Heart right ventricle (tissue), 16 donors: ENCODE measurements at places on chromosomes 12 and 14.

GRCh38 chr12:69843608-69844007 is 18.6 kb downstream of the MYRFL start:
- no peak overlapping the region for H3K4me3 ChIP-seq
- no peaks in the 10 kb centered on the region for H3K4me1 ChIP-seq
- no peaks in the 10 kb centered on the region for H3K27me3 ChIP-seq
- DNase-seq = no peak
- H3K27ac ChIP-seq = no peak overlapping the region

DNA sequence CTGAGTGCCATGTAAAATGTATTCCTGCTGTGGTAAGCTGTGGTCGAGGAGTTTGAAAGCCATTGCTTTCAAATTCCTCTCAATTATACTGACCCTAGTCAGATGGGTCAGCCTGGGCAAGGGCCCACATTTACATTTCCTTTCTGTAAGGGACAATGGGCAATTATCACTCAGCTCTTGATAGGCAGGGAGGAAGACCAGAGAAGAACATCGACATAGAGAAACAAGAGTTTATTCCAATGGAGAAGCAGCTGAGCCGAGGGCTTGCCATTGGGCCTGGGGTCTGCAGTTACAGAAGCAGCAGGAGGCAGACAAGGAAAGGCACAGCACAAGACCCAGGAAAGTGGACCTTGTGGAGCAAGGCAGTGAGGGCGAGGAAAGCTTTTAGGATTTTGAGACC is 9.7 kb downstream of the NRIP2 start:
- H3K27me3 ChIP-seq = no peaks in the 10 kb centered on the region
- H3K27ac ChIP-seq = no peak overlapping the region
- H3K36me3 ChIP-seq = peaks cover 5% of the 10 kb centered on the region
- no peak overlapping the region for H3K4me3 ChIP-seq

GRCh38 chr12:6909421-6910145 is 4.8 kb upstream of the ENO2 start:
- peaks cover 7% of the 10 kb centered on the region for H3K36me3 ChIP-seq
- H3K27me3 ChIP-seq = no peaks in the 10 kb centered on the region

DNA sequence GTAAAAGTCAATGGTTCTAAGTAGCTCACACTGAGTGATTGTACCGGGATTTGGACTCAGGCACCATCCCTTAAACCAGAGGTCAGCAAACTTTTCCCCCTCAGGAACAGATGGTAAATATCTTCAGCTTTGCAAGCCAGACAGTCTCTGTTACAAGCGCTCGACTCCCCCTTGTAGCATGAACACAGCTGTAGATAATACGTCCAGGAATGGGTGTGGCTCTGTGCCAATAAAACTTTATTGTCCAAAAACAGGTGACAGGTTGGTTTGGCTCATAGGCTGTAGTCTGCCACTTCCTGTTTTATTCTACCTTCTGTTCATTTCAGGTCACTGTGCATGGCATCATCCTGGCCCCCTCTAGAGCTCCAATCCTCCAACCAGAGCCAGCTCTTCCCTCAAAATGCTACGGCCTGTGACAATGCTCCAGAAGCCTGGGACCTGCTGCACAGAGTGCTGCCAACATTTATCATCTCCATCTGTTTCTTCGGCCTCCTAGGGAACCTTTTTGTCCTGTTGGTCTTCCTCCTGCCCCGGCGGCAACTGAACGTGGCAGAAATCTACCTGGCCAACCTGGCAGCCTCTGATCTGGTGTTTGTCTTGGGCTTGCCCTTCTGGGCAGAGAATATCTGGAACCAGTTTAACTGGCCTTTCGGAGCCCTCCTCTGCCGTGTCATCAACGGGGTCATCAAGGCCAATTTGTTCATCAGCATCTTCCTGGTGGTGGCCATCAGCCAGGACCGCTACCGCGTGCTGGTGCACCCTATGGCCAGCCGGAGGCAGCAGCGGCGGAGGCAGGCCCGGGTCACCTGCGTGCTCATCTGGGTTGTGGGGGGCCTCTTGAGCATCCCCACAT is 7.6 kb downstream of the BDKRB1 start:
- H3K36me3 ChIP-seq = no peaks in the 10 kb centered on the region
- peaks cover 8% of the 10 kb centered on the region for H3K27me3 ChIP-seq
- no peak overlapping the region for H3K4me3 ChIP-seq
- H3K4me1 ChIP-seq = no peaks in the 10 kb centered on the region
- DNase-seq = no peak

DNA sequence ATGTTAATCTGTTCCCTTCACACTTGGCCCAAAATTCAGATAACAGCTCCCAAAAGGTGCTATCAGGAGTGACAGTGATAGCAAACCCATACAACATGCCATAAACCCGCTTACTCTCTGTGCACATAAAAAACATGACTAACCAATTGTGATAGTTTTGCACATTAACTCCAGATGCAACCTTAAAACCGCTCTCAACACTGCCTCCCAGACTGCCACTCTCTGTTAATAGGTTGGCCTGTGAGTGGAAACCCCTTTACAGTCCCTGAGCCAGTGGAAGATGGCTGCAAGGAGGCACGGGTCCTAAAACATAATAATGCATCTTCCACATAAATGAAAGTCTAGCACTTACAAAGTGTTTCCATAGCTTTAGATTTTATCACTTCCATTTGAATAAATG is 12.0 kb upstream of the TMTC1 start:
- no peak overlapping the region for H3K4me3 ChIP-seq
- H3K27ac ChIP-seq = no peak overlapping the region
- no peaks in the 10 kb centered on the region for H3K27me3 ChIP-seq
- no peak for DNase-seq

DNA sequence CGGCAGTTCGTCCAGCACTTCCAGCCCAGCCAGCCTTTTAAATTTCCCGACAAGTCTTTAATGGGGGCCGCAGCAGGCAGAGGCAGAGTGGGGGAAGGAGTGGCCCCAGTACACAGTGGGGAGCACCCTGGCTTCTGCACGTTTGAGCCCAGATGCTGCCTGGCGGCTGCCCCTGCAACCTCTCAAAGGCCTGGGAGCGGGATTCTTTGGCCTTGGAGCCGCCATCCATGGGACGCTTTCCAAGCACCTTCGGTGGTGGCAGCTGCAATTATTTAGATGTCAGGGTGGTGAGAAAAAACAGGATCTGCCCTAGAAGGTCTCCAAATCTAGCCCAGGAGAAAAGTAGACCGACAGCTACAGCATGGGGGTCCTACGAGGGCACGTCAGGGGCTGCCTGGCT is 46.0 kb downstream of the FAM222A start:
- H3K27me3 ChIP-seq = no peaks in the 10 kb centered on the region
- H3K36me3 ChIP-seq = no peaks in the 10 kb centered on the region
- no peak overlapping the region for H3K27ac ChIP-seq
- peaks cover 8% of the 10 kb centered on the region for H3K4me1 ChIP-seq

DNA sequence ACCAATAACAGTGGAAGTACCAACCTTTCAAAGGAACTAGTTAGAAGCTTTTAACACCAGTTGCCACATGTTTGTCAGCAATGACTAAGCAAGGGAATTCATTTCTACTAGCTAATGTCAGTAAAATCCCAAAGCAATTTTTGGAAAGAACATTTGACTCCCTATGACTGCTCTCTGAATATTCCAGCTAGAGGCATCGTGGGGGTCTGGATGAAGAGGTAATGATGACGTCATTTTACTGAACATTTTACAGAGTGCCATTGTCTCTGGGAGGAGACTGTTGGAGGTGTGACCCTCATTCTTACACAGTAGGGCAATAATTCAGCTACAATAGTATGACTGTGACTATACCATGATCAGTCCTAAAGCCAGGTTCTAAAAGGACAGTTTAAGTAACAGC is 204.8 kb downstream of the ITPR2 start:
- H3K4me1 ChIP-seq = peaks cover 14% of the 10 kb centered on the region
- H3K36me3 ChIP-seq = no peaks in the 10 kb centered on the region
- H3K27ac ChIP-seq = no peak overlapping the region
- H3K4me3 ChIP-seq = no peak overlapping the region
- H3K27me3 ChIP-seq = no peaks in the 10 kb centered on the region

GRCh38 chr12:100345020-100345767 is 11.7 kb upstream of the SLC17A8 start:
- peaks cover 22% of the 10 kb centered on the region for H3K36me3 ChIP-seq
- no peak overlapping the region for H3K4me3 ChIP-seq
- no peak overlapping the region for H3K27ac ChIP-seq
- H3K27me3 ChIP-seq = no peaks in the 10 kb centered on the region

- H3K4me1 ChIP-seq = peaks cover 11% of the 10 kb centered on the region
- H3K36me3 ChIP-seq = no peaks in the 10 kb centered on the region
- DNase-seq = no peak
- no peak overlapping the region for H3K4me3 ChIP-seq
These were observed 113.9 kb downstream of the AEBP2 start for GRCh38 chr12:19553175-19553574.

DNA sequence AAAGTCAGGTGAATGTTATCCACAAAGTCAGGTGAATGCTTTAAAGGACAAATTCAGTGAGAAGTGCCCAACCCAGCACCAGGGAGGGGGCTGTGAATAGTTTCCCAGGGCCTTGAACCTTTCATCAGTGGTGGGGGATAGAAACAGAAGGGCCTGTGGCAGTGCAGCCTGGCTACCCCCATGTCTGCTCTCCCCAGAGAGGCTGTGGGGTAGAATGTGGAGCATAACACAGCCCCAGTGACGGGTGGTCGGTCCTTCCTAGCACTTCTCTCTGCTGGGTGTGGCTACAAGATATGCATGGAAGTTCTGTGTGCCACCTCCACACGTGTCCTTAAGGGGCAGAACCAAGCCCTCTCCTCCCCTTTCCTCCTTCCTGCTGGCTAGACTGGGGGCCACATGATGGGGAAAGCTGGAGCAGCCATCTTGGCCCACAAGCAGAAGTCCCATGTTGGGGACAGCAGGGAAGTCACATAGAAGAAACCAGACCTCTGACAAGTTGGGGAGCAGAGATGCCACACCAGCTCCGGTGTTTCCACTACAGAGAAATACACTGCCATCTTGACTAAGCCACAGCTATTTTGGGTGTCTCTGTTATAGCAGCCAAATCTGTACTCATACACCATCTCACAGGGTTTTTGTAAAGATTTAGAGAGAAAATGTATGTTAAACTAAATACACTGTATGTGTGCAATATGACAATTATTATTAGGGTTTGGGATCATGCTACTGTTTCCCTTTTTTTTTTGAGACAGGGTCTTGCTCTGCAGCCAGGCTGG is 17.0 kb downstream of the RITA1 start:
- no peak overlapping the region for H3K27ac ChIP-seq
- no peaks in the 10 kb centered on the region for H3K36me3 ChIP-seq
- peaks cover 13% of the 10 kb centered on the region for H3K4me1 ChIP-seq
- DNase-seq = no peak
- no peaks in the 10 kb centered on the region for H3K27me3 ChIP-seq
- H3K4me3 ChIP-seq = no peak overlapping the region

- no peak for DNase-seq
- no peak overlapping the region for H3K27ac ChIP-seq
- H3K4me1 ChIP-seq = peaks cover 4% of the 10 kb centered on the region
These were observed 43.3 kb downstream of the SLC8B1 start for GRCh38 chr12:113291586-113291985.

DNA sequence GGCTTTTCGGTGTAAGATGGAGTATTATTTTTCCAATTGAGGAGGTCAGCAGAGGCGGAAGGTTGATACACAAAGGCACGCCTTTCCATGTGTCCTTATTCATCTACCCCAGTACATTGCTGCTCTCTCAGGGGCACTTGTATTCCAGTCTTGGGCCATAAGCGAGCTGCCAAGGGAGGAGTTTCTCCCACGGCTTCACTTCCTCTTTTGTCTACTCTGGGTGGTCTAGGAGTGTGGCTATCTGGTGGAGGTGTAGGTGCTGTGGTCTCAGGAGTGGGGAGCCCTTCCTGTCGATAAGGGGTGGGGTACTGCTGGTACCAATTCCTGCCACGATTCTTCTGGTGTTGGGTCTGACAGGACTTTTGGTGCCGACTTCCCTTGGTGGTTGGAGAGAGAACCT is 73.4 kb downstream of the GAS2L3 start:
- H3K4me1 ChIP-seq = no peaks in the 10 kb centered on the region
- H3K27me3 ChIP-seq = no peaks in the 10 kb centered on the region
- no peak for DNase-seq
- H3K27ac ChIP-seq = no peak overlapping the region

DNA sequence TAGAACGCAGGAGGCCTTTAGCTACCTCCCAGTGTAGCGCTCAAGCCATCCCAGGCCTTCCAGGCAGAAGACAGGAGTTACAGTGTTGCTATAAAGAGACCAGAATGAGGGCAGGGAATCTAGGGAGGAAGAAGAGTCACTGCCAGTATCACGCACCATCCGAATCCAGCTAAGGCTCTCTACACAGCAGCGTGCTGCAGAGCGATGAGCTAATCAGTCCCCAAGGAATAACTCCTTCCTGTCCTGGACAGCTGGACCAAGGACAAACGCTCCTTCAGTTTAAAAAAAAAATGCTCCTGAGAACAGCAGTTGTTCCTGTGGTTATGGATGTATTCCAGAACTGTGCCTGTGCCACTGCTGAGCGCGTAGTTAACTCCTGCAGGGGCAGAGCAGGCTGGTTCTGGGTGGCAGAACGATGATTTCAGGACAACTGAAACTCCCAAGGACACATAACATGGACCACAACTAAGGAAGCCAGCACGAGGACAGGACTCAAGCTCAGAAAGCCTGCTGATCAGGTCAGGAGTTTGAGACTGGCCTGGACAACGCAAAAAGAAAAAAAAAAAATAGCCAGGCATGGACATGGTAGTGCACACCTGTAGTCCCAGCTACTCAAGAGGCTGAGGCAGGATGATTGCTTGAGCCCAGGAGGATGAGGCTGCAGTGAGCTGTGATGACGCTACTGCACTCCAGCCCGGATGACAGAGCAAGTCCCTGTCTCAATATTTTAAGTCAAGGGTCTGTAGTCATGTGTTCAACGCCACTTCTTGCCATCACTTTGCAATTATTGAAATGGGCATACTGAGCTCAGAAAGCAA is 2.6 kb downstream of the IFFO1 start:
- H3K4me1 ChIP-seq = peaks cover 40% of the 10 kb centered on the region
- peak; percentile 81 for DNase-seq
- H3K27me3 ChIP-seq = no peaks in the 10 kb centered on the region
- peak overlapping the region; percentile 66 for H3K4me3 ChIP-seq
- peaks cover 46% of the 10 kb centered on the region for H3K36me3 ChIP-seq

- peak overlapping the region; percentile 98 for H3K27ac ChIP-seq
- H3K4me1 ChIP-seq = peaks cover 44% of the 10 kb centered on the region
- DNase-seq = peak; percentile 26
- H3K4me3 ChIP-seq = peak overlapping the region; percentile 97
These were observed 1.1 kb downstream of the ARHGAP5 start for GRCh38 chr14:32078023-32078857.

DNA sequence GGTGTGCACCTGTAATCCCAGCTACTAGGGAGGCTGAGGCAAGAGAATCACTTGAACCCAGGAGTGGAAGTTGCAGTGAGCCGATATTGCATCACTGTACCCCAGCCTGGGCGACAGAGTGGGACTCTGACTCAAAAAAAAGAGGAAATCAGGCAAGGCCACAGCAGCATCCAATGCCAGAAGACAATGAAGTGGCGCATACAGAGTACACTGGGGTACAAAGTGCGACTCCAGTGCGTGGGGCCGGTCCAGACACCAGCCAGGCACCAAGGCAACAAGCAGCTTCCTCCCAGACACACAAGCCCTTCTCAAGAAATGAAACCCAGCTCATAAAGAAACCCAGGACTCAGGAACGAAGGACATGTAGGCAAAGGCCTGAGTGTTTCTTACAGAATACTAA is 28.2 kb downstream of the TTC7B start:
- no peak for DNase-seq
- no peak overlapping the region for H3K4me3 ChIP-seq
- H3K27ac ChIP-seq = no peak overlapping the region
- H3K27me3 ChIP-seq = no peaks in the 10 kb centered on the region
